GM12878 (cell line): ENCODE measurements at places on chromosomes 7 and 10. TPM values are rescaled to one million over a fixed set of nuclear protein-coding genes. Genes with fewer than 3 reads are reported as not detected.

The GHRHR gene
- total RNA-seq = not detected in 2 replicates

The TCF7L2 gene
- 0.21 and 1.1 TPM in 2 replicates for total RNA-seq

The DPP6 gene
- not detected in 2 replicates for total RNA-seq

The OR2A1 gene
- total RNA-seq = not detected in 2 replicates

The TMEM270 gene
- not detected in 2 replicates for total RNA-seq

The MOGAT3 gene
- total RNA-seq = not detected in 2 replicates

The TCAF1 gene
- total RNA-seq = 14.1 and 16.3 TPM in 2 replicates

The MACROH2A2 gene
- total RNA-seq = not detected in 2 replicates

The AQP1 gene
- total RNA-seq = 0.64 and 0.72 TPM in 2 replicates

The ADAMTS14 gene
- total RNA-seq = not detected in 2 replicates

The TUBB8 gene
- total RNA-seq = not detected in 2 replicates

The PPP1R9A gene
- 0.16 TPM in 1 of 2 replicates, not detected in the other for total RNA-seq

The NPSR1 gene
- not detected in 2 replicates for total RNA-seq

The C10orf88 gene
- total RNA-seq = 6.8 and 10.9 TPM in 2 replicates

The MMP21 gene
- total RNA-seq = not detected in 2 replicates

The CALY gene
- total RNA-seq = not detected in 2 replicates

The SCIN gene
- 0.80 and 2.1 TPM in 2 replicates for total RNA-seq

The RGR gene
- not detected in 2 replicates for total RNA-seq

The SHOC2 gene
- 50.7 and 55.1 TPM in 2 replicates for total RNA-seq

The ABCA13 gene
- total RNA-seq = 0.03 TPM in 1 of 2 replicates, not detected in the other

The FXYD4 gene
- total RNA-seq = not detected in 2 replicates

The MGAM2 gene
- total RNA-seq = 0.03 TPM in 1 of 2 replicates, not detected in the other

The DIP2C gene
- total RNA-seq = 0.10 and 0.11 TPM in 2 replicates

The OR2A7 gene
- 1.5 and 2.3 TPM in 2 replicates for total RNA-seq

The METTL27 gene
- 0.80 and 1.7 TPM in 2 replicates for total RNA-seq

The SPDYE16 gene
- total RNA-seq = 0.26 TPM in 1 of 2 replicates, not detected in the other

The FKBP6 gene
- not detected in 2 replicates for total RNA-seq

The TCERG1L gene
- total RNA-seq = not detected in 2 replicates

The FBXO24 gene
- total RNA-seq = not detected in 2 replicates

The ELN gene
- total RNA-seq = 0.08 and 0.19 TPM in 2 replicates

The CFTR gene
- total RNA-seq = 0.21 and 0.37 TPM in 2 replicates

The CPVL gene
- 0.59 TPM in 1 of 2 replicates, not detected in the other for total RNA-seq

The SYCE1 gene
- total RNA-seq = not detected in 2 replicates

The PNLIPRP1 gene
- total RNA-seq = 0.74 and 1.5 TPM in 2 replicates

The MICALL2 gene
- total RNA-seq = 0.72 and 1.7 TPM in 2 replicates

The SMO gene
- total RNA-seq = 9.6 and 11.2 TPM in 2 replicates

The NYAP1 gene
- 0.15 and 0.19 TPM in 2 replicates for total RNA-seq
